ENCODE measurements at places on chromosomes 11 and 22.

GRCh38 chr22:35337932-35338331 lies 38.2 kb downstream of the TOM1 start:
- no peak for DNase-seq

DNA sequence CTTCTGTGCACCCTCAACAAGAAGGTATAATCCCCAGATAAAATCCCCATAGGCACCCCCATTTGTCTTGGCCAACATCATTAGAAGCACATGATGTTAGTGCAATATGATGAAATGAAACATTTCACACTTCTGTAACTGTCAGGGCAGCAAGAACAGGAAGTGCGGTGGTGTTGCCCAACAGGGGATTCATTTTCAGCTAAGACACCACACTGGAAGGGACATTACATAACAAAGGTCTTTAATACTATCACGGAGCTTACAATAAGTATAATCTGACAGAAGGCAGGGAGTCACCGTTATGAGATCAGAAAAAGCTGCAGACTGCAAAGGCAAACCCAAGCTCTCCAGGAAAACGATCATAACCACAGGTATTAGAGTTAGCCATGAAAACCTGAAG lies 2.0 kb downstream of the OR52W1 start:
- DNase-seq, result no peak

- DNase-seq, result no peak
Observed at GRCh38 chr11:132814410-132814809, 717.9 kb downstream of the OPCML start.

DNA sequence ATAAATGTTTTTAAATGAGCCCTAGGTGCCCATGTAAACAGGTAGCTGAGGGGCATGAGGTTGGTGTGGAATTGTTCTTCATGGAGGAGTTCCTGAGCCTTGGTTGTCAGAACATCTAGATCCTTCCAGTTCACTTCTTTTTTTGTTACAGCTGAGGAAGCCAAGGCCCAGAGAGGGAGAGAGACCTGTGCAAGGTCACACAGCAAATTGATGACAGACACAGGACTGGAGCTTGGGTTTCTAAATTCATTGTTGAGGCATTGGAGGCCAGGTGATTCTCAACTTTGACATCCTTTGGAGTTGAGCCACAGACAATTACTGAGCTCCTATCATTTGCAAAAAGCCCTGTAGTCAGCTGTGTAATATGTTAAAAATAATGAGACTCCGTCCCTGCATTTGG lies 73.1 kb upstream of the CRYBB3 start:
- no peak for DNase-seq

DNA sequence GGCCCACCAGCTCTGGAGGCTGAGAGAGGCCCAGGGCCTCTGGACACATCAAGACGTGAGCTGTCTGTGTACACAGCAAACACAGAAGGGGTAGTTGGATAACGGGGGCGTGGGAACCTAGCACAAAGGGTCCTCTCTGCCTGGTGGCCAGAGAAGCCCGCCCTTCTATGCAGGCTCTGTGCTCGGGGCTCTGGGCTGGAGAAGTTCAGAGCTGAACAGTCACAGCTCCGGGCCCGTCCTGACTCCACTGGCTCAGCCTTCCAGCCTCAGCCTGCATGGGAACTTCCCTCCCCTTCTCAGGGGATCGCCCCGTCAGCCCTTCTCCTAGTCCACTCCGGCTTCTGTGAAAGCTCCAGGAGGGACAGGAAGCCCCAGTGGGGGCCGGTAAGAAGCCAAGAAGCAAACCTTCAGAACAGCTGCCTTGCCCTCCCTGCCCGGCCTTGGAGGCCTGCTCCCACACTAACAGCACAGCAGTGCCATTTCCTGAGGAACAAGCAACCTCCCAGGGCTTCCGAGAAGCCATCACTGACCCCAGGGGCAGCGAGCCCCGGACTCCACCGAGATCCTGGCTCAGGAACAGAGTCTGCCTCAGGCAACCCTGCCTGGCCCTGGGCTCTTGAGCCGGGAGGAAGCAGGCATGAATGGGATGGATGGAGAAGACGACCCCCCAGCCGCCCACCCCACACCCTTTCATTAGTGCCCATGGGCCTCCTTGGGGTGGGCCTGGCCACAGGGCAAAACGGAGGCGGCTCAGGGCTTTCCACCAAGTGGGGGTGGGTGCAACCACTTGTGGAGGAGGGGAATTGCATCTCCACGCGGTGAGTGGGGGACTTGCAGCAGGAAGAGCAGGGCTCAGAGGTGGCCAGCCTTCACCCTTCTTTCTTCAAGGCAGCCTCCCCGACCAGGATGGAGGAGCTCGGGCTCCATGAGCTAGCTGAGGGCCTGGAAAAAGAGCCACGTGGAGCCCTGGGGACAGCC lies 119.8 kb downstream of the ST3GAL4 start:
- no peak for DNase-seq

DNA sequence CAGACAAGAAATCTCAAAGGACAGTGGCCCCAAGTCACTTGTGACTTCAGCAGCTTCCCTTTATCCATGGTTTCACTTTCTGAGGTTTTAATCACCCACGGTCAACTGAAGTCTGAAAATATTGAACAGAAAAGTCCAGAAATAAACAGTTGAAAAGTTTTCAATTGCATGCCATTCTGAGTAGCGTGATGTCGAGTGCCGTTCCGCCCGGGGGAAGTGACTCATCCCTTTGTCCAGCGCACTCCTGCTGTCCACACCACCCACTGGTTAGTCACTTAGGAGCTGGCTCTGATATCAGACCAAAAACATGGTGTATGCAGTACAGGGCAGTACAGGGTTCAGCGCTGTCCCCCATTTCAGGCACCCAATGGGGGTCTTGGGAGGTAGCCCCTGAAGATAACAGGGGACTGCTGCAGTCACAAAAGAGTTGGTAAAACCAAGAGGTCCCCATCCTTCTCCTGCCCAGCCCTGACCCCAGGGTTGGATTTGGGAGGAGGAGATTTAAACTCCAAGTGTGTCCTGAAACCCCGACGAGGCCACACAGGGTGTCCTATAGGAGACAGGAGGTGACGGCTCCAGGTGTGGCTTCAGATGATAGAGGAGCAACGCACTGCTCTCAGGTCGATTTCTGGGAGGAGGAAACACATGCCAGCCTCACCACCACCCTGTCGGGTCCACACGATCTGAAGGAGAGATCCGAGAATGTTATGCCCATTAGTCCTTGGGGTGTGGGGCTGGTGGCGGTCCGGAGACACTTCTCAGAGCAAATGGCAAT lies 390.1 kb downstream of the CTTN start:
- DNase-seq, result no peak

DNA sequence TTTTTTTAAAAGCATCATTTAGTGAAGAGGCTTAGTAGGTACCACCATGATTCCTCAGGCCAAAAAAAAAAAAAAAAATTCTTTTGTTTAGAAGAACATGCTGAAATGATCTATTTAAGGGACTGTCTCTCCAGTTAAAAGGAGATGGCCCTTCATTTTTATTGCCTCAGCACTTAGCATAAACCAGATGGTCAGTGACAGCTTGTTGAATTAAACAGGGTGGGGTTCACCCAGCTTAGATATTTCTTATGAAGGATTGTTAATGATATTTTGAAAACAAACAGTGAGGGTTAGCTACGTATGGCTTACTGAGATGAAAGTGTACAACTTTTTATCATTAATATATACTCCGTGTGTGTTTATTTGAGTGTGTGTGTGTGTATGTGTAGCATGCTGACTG lies 203.7 kb downstream of the FAM181B start:
- no peak for DNase-seq

GRCh38 chr11:6251120-6251733 lies 8.4 kb upstream of the CCKBR start:
- DNase-seq, result peak; percentile 21

GRCh38 chr11:94750319-94751217 lies 17.6 kb upstream of the AMOTL1 start:
- no peak for DNase-seq

DNA sequence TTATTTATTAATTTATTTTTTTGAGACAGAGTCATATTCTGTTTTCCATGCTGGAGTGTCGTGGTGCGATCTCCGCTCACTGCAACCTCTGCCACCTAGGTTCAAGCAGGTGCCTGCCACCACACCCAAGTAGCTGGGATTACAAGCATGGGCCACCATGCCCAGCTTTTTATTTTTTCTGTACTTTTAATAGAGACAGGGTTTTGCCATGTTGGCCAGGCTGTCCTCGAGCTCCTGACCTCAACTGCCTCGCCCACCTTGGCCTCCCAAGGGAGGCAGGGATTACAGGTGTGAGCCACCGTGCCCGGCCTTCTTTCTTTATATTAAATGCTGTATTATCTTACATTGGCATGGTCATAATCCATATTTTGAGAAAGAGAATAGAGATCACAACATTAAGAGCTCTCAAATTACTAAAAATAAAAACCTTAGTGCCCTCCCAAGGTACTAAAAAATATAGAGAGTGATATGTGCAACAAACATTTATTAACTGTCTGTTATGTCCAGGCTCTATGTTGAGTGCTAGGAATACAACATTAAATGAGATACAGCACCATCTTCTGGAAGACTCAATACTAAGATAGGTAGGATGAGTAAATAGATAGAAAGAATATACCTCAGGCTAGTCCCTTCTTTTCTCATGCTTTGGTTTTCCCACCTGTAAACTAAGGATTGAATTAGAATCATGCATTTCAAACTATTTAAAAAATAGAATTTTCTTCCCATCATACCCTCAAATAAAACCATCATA lies 84.1 kb downstream of the BBOX1 start:
- no peak for DNase-seq

- no peak for DNase-seq
Observed at GRCh38 chr11:123694551-123694950, 40.1 kb upstream of the SCN3B start.

- DNase-seq, result no peak
Observed at GRCh38 chr11:102599642-102600261, 25.4 kb downstream of the MMP20 start.

GRCh38 chr11:7851391-7851790 lies 54.6 kb upstream of the OR5P2 start:
- no peak for DNase-seq

- DNase-seq, result no peak
Observed at GRCh38 chr11:130666781-130667251, 218.4 kb downstream of the ADAMTS15 start.

DNA sequence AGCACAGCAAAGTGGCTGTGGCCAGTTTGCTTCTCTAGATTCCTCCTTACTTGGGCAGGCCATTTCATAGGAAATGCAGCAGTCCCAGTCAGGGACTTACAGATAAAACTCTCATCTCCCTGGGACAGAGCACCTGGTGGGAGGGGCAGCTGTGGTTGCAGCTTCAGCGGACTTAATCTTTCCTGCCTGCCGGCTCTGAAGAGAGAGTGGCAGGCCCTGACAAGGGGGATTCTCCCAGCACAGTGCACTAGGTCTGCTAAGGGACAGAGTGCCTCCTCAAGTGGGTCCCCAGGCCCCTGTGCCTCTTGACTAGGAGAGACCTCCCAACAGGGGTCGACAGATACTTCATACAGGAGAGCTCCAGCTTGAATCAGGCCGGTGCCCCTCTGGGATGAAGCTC lies 1649.1 kb downstream of the LRRC4C start:
- no peak for DNase-seq

DNA sequence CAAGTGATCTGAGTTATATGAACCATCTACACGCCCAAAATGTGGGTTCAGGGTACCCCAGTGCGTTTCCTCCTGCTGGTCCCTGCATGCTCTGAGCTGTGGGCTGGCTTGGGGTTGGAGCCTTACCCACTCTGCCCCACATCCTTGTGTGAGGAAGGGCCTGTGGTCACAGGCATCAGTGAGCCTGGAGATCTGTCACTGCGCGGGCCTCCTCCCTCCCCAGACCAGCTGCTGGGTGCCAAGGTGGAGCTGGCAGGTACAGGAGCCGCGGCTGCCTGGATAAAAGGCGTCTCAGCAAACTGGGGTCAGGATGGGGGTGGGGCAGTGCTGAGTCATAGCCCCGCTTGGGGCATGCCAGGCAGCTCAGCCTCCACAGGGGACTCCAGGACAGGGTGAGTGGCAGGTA lies 17.9 kb downstream of the GNAZ start:
- no peak for DNase-seq

- DNase-seq, result no peak
Observed at GRCh38 chr11:102914238-102915043, 39.7 kb upstream of the MMP12 start.

- peak; percentile 35 for DNase-seq
Observed at GRCh38 chr22:22404598-22405284, 103.8 kb downstream of the ZNF280B start.

GRCh38 chr11:94747146-94747545 lies 21.0 kb upstream of the AMOTL1 start:
- DNase-seq, result no peak

GRCh38 chr11:108959105-108959761 lies 294.4 kb downstream of the DDX10 start:
- no peak for DNase-seq

DNA sequence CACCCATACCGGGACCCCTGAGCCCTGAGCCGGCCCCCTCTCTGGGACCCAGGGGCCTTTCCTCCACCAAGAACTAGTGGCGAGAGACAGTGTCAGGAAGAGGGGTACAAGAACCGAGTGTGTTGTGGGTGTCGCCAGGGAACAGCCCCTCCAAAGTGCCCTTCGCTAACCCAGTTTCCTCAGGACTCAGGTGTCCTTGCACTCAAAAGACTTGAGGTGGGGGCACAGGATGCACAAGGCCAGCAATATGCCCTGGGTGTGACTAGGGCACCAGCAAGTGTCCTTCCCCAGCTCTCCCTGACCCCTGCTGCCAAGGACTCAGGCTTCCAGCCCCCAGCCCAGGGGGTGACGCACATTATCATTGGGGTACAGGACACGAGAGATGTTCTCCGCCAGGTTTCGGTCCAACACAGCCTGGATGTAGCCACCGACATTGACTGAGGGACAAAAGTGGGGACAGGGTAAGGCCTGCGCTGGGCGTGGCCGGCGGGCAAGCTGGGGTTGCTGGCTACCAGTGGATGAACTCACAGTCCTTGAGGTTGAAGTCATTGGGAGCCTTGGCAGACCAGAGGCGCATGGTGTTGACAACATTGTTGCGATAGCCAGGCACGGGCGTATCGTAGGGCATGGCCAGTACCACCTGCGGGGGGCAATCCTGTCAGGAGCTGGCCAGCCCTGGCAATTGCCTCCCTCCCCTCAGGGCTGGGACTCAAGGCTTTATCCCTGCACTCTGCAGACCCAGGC lies 4.7 kb downstream of the PYGM start:
- DNase-seq, result no peak

DNA sequence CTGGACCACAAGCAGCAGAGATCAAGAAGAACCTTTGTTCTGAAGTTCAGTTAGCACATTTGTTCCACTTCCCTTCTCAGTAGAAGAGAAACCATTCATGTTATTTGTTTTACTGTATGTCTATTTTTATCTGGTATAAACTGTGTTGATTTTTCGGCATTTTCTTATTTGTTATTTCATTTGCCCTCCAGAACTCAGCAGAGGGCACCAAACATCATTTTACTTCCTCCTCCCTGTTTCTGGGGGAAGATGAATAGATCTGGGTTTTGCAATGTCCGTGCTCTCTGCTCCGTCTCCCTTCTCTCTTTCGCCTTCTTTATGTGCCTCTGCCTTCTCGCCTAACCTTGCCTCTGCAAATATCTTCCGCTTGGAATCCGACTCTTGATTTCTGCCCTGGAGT lies 366.9 kb downstream of the NTM start:
- no peak for DNase-seq

- DNase-seq, result no peak
Observed at GRCh38 chr11:119366690-119367620, 14.5 kb downstream of the USP2 start.

Measured in memory B cell (primary cell).